ENCODE measurements at places on chromosomes 12 and 14.

- no peak for DNase-seq
Observed at GRCh38 chr12:31524791-31525495, 66.0 kb downstream of the DENND5B start.

DNA sequence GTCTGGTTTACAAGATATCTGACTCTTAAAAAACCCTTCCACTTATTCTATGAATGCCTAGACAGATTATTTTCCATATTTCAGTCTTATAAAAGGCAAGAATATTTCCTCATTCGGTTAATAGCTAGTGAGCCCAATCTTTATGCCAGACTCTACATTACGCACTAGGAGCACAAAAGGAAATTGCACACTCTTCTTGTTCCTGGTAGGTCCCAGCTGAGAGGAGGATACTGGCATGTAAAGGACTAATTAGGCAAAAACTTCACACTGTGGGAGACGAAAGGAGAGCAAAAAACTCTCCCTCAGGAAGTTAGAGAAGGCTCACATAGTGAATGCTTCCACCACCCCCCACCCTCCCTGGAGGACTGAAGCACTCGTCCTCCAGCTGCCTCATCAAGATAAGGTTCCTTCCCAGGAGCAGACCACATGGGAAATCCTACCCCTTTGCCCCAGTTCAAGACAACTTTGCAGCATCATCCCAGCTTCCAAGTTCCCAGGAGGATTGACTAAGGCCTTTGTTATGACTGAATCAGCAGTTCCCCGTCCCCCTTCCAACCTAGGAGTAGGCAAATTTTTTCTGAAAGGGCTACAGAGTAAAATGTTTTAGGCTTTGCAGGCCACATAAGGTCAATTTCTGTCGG is 14.5 kb downstream of the CAPZA3 start:
- no peak for DNase-seq

DNA sequence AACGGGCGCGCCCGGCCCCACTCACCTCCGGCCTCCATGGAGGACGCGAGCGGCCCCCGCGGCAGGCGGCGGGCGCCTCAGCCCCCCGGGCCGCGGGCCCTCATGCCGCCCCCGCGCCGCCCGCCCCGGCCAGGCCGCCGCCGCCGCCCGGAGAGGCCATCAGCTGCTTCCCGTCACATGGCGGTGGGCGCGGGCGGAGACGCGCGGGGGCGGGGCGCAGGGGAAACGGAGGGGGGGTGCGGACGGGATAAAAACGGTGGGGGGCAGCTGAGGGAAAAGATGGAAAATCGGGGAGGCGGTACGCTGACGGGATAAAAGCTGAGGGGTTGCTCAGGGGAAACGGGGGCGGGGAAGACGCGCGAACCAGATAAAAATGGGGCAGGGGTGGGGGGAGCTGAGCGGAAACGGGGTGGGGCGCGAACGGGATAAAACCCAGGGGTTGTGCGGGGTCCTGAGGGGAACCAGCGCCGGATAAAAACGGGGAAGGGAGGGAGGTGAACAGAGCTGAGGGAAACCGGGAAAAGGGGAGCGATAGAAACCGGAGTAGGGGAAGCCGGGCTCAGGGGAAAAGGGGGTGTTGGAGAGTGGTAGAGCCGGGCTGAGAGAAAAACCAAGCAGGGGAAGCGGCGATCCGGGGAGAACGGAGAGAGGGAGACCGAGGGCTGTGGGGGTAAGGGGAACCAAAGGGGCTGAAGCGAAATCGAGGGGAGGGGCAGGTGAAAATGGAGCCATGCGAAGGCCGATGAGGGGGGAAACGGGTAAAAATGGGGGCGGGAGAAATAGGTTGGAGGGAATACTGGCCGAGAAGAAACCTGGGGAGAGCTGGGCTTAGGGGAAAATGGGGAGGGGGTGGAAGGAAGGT is at the start of gene WSB2:
Gene WSB2, minus strand, starts transcription at position 169 of the 862 bp plus-strand sequence. Its CDS starts 131 bp downstream, at position 38.
- DNase-seq, result no peak

DNA sequence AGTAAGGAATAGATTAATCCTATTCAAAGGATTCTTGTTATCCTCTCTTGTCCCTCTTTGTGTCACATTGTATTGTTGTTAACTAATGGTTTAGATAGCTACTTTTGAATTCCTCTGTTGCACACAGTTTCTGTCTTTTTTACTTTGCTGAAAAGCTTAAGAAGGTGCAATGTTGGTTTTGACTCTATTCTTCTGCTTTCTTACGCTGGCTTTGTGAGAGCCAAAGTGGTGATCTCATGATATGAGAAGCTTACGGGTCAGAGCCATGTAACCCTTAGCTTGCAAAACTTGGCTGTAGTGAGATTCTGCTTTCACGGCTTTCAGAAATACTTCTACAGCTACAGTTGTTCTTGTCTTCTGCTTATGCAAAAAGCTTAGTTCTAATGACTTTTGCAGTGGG is 239.7 kb downstream of the TRHDE start:
- DNase-seq, result no peak

DNA sequence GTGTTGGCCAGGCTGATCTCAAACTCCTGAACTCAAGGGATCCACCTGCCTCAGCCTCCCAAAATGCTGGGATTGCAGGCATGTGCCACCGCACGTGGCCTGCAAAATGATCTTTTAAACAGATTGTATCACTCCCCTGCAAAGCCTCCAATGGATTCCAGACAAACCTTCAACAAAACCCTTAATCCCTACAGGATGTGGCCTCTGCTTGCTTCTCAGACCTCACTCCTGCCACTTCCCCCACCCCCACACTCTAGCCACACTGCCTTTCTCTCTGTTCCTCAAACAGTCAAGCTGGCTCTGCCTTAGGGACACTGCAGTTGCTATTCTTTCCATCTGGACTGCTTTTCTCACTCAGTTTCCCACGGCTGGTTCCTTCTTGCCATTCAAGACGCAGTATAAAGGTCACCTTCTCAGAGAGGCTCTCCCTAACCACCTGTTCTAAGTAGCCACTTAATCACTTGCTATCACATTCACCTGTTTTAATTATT is 47.3 kb upstream of the TMED10 start:
- DNase-seq, result no peak

GRCh38 chr12:104671409-104672095 is 214.8 kb downstream of the CHST11 start:
- no peak for DNase-seq

GRCh38 chr12:117521346-117521745 is 159.9 kb upstream of the NOS1 start:
- DNase-seq, result no peak

DNA sequence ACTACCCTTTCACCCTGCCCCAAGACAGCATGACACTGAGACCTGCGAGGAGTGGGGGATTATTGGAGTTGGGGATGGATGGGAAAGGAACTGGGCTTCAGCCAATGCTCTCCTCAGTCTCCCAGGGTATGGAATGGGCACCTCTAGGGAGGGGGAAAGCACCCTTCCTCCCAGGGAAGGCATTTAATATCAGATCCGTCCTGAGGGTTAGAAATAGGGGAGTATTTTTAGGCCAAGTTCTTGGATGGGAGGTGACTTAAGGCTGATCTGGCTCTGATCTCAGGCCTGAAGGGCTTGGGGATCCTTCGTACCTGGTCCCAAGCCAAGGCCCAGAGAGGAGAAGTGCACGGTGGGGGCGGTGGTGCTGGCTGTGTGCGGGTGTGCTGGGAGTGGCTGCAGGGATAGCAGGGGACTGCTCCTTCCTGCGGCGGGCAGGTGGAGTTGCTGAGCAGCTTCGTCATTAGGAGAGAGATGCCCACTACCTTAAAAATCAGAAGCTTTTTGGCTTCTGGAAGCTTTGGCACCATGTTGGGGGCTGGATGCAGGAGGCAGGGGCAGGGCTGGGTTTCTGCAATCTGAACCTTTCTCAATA is 7.0 kb upstream of the CEBPE start:
- no peak for DNase-seq

- DNase-seq, result no peak
Observed at GRCh38 chr12:99343960-99344359, 303.6 kb upstream of the GARIN6 start.

DNA sequence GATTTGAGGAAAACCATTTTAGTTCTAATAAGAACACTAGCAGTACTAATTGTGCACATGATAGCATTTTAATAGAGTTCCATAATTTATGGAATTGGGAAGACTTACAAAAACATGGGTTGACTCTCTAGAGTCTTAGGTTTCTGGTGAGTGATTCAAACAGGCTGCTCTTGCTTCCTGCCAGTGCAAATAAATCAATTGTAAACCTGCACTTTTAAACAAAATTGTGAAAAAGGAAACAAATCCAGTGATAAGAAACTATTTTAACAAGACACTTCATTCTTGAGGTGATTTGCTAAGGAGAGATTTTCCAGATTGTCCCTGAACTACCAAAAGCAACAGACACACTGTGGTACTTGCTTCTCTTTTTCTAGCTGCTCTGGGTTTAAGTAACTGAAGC is 112.2 kb downstream of the CACNA1C start:
- no peak for DNase-seq

DNA sequence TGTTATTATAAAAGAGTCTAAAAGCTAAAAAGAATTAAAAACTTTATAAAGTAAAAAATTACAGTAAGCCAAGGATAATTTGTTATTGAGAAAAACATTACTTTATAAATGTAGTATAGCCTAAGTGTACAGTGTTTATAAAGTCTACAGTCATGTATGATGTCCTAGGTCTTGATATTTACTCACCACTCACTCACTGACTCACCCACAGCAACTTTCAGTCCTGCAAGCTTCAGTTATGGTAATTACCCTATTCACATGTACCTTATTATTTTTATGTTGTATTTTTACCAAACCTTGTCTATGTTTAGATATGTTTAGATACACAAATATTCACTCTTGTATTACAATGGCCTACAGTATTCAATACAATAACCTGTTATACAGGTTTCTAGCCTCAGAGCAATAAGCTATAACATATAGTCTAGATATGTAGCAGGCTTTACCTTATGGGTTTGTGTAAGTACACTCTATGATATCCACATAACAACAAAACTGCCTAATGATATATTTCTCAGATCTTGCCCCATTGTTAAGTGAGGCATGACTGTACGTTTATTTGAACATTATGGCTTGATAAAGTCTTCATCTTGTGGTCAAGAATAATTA is 113.7 kb upstream of the KITLG start:
- no peak for DNase-seq

DNA sequence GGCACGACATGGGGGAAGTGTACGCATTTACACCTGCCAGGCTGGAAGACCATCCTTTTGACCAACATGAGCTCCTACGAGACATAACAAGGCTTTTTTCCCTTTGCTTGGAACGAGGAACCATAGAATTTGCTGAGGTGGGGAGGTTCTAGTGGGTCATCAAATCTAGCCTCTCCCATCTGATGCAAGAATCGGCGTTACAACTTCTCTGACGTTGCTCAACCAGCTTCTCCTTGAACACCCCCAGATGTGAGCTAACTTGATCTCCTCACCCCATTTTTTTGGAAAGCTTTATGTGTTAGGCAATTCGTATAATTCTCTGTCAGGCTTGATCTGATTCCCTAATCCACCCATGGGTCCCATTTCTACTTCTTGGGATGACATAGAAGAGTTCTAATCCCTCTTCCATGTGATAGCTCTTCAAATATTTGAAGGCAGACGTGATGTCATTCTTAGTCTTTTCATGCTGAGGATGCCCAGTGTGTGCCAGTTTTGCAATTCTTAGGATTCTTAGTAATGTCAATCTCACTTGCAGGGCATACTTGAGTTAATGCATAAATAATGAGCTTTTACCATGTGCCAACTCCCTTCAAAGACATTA is 163.6 kb upstream of the PARP11 start:
- no peak for DNase-seq

- DNase-seq, result no peak
Observed at GRCh38 chr12:76399040-76399439, 50.8 kb upstream of the BBS10 start.

- DNase-seq, result no peak
Observed at GRCh38 chr12:27163048-27163715, 80.8 kb upstream of the C12orf71 start.

- no peak for DNase-seq
Observed at GRCh38 chr14:39615352-39615751, 183.1 kb upstream of the FBXO33 start.

DNA sequence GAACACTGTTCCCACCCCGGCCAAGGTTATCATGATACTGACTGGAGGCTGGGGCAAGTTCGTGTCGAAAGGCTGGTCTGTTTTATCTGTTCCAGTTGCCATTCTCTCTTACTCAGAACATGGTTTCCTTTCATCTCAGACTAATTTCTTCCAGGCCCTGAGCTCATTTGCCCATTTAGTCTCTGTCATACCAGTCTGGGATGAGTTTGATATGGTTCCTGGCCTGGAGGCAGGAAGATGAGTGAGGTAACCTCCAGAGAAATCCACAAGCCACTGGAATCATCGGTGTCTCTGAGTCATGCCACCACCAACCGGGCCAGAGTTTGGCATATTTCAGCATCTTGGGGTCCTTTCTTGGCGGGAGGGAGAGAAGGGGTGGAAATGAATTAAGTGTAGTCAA is 114.7 kb downstream of the NTF3 start:
- DNase-seq, result no peak

- no peak for DNase-seq
Observed at GRCh38 chr12:98360401-98360800, 155.0 kb upstream of the TMPO start.

DNA sequence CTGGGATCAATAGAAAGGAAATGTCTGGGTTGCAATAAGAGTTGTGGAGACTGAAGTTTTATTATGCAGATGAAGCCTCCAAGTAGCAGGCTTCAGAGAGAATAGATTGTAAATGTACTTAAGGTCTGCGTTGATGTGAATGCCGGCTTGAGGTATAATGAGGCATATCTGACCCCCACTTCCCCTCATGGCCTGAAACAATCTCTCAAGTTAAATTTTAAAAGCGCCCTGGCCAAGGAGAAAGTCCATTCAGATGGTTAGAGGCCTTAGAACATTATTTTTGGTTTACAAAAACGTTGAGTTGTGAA is 28.3 kb upstream of the HIGD1C start:
- no peak for DNase-seq

GRCh38 chr12:52358575-52359350 is 8.5 kb downstream of the KRT85 start:
- DNase-seq, result no peak

DNA sequence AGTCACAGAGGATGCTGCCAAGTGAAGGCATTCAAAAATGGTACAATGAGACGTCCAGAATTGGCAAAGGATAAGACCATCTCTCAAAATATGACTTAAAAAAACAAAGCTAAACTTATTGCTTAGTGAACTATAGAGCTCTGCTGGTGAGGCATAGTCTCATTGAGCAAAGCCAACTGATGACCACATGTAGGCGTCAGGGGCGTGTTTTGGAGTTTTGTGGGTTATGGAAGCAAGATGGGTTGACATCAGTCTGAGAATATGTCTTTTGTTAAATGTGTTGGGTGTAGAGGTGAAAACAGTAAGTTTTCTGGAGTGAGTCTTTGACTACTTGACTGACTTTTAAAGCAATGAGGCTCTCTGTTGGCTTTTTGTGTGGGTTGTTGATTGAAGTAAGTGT is 47.2 kb downstream of the ATL1 start:
- no peak for DNase-seq

DNA sequence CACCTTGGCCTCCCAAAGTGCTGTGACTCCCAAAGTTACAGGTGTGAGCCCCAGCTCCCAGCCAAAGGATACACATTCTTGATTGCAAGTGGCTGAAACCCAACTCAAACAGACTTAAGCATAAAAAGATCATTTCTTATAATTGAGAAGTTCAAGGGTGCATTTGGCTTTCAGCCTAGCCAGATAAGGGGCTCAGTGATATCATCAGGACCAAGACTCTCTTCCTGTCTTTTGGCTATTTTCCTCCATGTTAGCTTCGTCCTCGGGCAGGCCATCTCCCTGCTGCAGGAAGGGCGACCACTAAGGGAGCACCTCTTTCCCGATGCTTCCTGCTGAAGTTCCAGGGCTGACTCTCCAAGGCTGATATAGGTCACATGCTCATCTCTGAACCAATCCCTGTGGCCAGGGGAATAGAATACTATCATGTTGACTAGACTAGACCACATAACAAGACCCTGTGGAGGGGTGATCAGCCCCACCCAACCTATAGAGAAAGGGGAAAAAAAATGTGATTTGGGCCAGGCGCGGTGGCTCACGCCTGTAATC is 9.8 kb upstream of the KRT8 start:
- DNase-seq, result no peak
